ENCODE measurements at places on chromosomes 11 and 22. TPM values are rescaled to one million over a fixed set of nuclear protein-coding genes. Genes with fewer than 3 reads are reported as not detected.

Gene PPFIBP2
- total RNA-seq, result 11.0 TPM

Gene FEN1
- 75.8 TPM for total RNA-seq

Gene BACE1
- 0.89 TPM for total RNA-seq

Gene LRRC75B
- total RNA-seq, result 2.3 TPM

GRCh38 chr22:46663001-46663400 is 42.8 kb downstream of the GRAMD4 start:
- H3K4me1 ChIP-seq, result peaks cover 6% of the 10 kb centered on the region
- no peaks in the 10 kb centered on the region for H3K36me3 ChIP-seq
- no peak overlapping the region for H3K4me3 ChIP-seq
- H3K27me3 ChIP-seq, result no peaks in the 10 kb centered on the region

- DNase-seq, result no peak
- peaks cover 4% of the 10 kb centered on the region for H3K4me1 ChIP-seq
- H3K4me3 ChIP-seq, result no peak overlapping the region
- no peak overlapping the region for H3K27ac ChIP-seq
- H3K27me3 ChIP-seq, result no peaks in the 10 kb centered on the region
Observed at GRCh38 chr22:41334215-41334614, 32.9 kb downstream of the ZC3H7B start.

- no peak overlapping the region for H3K27ac ChIP-seq
- H3K4me1 ChIP-seq, result no peaks in the 10 kb centered on the region
- peaks cover 9% of the 10 kb centered on the region for H3K27me3 ChIP-seq
- no peaks in the 10 kb centered on the region for H3K36me3 ChIP-seq
- no peak overlapping the region for H3K4me3 ChIP-seq
Observed at GRCh38 chr11:110958216-110958615, 246.0 kb upstream of the ARHGAP20 start.

DNA sequence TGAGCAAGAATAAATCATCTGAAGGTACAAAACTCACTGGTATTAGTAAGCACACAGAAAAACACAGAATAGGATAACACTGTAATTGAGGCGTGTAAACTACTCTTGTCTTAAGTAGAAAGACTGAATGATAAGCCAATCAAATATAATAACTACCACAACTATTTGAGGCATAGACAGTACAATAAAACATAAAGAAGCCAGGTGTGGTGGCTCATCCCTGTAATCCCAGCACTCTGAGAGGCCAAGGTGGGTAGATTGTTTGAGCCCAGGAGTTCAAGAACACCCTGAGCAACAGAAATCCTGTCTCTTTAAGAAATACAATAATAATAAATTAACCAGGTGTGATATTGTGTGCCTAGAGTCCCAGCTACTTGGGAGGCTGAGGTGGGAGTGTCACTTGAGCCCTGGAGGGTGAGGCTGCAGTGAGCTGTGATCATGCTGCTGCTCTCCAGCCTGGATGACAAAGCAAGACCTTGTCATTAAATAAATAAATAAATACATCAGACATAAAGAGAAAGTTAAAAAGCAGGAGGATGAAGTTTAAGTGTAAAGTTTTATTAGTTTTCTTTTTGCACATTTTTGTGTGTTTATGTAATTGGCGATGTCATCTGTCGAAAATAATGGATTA is 390.6 kb downstream of the DYNC2H1 start:
- peaks cover 17% of the 10 kb centered on the region for H3K36me3 ChIP-seq
- H3K27ac ChIP-seq, result no peak overlapping the region
- H3K4me3 ChIP-seq, result no peak overlapping the region
- no peak for DNase-seq
- H3K27me3 ChIP-seq, result no peaks in the 10 kb centered on the region
- H3K4me1 ChIP-seq, result peaks cover 5% of the 10 kb centered on the region

DNA sequence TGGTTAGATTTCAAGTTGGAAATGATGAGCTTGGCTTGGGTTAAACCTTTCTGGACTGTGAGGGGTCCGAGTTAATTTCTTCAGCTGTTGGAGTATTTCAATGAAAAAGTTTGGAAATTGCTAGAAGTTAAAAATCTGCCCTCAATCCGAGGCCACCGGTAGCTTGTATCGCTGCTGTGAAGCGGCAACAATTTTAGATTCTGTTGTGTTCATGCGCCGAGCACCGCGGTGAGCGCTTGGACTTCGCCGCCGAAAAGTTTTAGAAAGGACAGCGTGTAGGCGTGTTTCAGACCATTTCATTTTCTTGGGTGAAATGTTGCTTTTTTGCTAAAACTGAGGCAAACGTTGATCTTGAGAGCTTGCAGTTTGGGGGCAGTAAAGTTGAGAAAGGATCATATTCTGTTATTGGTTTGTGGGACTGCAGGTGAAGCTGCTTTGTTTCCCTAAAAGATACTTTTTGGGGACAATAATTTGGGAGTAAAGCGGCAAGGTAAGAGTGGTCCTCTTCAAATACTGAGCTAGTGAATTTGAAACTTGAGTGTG is 928 bp downstream of the FBXO7 start:
- peaks cover 10% of the 10 kb centered on the region for H3K36me3 ChIP-seq
- DNase-seq, result no peak
- H3K27ac ChIP-seq, result no peak overlapping the region
- peaks cover 27% of the 10 kb centered on the region for H3K4me1 ChIP-seq
- peak overlapping the region; percentile 97 for H3K4me3 ChIP-seq
- no peaks in the 10 kb centered on the region for H3K27me3 ChIP-seq

GRCh38 chr11:125842321-125842948 is 9.3 kb downstream of the PATE4 start:
- no peak overlapping the region for H3K27ac ChIP-seq
- H3K4me1 ChIP-seq, result no peaks in the 10 kb centered on the region
- no peak for DNase-seq
- peaks cover 25% of the 10 kb centered on the region for H3K36me3 ChIP-seq
- peaks cover 12% of the 10 kb centered on the region for H3K27me3 ChIP-seq

- H3K36me3 ChIP-seq, result no peaks in the 10 kb centered on the region
- H3K27ac ChIP-seq, result no peak overlapping the region
- H3K4me3 ChIP-seq, result no peak overlapping the region
- DNase-seq, result no peak
Observed at GRCh38 chr22:43886231-43886630, 5.6 kb downstream of the PNPLA5 start.

GRCh38 chr22:44730022-44730393 is 22.4 kb upstream of the ARHGAP8 start:
- no peak overlapping the region for H3K27ac ChIP-seq
- H3K4me1 ChIP-seq, result peaks cover 16% of the 10 kb centered on the region
- H3K36me3 ChIP-seq, result no peaks in the 10 kb centered on the region
- no peak overlapping the region for H3K4me3 ChIP-seq
- no peak for DNase-seq

DNA sequence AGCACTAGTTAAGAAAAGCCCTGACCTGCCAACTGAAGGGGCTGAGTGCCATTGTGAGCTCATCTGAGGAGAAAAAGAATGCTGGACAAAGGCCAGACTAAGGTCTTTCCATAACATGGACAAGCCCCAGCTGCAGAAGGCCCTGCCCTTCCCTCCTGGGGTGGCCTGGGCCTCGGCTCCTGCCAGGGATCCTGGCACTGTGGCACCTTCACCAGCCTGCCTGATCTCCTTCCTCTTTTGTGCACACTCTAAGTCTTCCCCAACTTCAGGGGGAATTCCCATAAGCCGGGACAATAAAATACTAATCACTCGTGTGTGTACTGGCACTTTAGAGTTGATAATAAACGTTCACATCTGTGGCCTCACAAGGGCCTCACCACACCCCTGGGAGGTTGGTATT is 9.9 kb downstream of the TMPRSS13 start:
- no peak overlapping the region for H3K4me3 ChIP-seq
- H3K36me3 ChIP-seq, result no peaks in the 10 kb centered on the region
- no peak for DNase-seq
- H3K27me3 ChIP-seq, result no peaks in the 10 kb centered on the region
- no peak overlapping the region for H3K27ac ChIP-seq

GRCh38 chr22:40633036-40633435 is 3.5 kb downstream of the MRTFA start:
- H3K27ac ChIP-seq, result no peak overlapping the region
- H3K36me3 ChIP-seq, result no peaks in the 10 kb centered on the region
- DNase-seq, result no peak
- peaks cover 35% of the 10 kb centered on the region for H3K4me1 ChIP-seq
- H3K27me3 ChIP-seq, result no peaks in the 10 kb centered on the region
- no peak overlapping the region for H3K4me3 ChIP-seq

DNA sequence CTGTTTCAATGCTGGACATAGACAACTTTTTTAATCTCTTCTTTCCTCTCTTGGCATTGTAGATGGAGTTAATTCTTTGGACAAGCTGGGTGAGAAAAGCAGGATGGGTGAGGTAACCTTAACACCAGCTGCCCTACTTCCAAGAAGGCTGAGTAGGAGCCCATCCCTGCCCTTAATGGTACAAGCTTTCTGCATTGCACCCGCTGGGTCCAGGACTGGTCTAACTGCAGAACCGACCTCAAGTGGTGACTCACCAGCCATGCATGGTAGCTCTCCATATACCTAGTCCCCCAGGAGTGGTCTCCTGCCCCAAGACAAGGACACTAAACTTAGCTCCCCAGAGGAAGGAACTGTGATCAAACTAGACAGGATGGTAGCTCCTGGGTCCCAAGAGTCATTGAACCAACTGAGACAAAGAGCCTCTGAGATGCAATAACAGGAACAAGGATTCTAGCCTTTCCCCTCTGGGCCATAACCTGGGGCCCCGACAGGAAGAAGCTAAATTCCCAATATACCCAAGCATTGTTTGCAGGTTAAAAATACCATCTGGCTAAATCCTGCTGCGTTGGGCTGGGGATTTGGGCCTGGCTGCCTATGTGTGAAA is 32.1 kb downstream of the RPL27A start:
- no peak overlapping the region for H3K4me3 ChIP-seq
- no peaks in the 10 kb centered on the region for H3K36me3 ChIP-seq
- no peak overlapping the region for H3K27ac ChIP-seq
- DNase-seq, result no peak
- no peaks in the 10 kb centered on the region for H3K4me1 ChIP-seq

- H3K27me3 ChIP-seq, result peaks cover 62% of the 10 kb centered on the region
- DNase-seq, result no peak
- H3K27ac ChIP-seq, result no peak overlapping the region
- no peaks in the 10 kb centered on the region for H3K36me3 ChIP-seq
- H3K4me3 ChIP-seq, result no peak overlapping the region
Observed at GRCh38 chr11:112566124-112566523, 305.5 kb upstream of the PLET1 start.

DNA sequence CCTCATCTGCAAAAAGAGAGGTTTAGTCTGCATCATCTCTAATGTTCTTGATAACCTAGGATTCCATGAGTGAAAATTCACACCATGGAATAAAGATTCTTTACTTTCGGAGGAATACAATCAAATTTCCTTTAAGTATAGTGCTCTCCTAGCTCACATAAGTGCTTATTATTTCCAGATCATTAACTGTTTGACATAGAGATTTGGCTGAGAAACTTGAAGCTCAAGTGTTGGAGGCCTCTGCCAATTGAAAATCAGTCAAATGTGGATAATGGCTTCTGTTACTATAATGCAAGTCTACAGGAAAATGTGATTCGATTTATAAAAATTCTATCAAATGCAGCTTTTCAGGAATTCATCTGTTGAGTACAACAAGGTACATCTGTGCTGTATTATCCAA is 144.6 kb downstream of the KIF18A start:
- no peak overlapping the region for H3K4me3 ChIP-seq
- H3K27me3 ChIP-seq, result no peaks in the 10 kb centered on the region
- H3K27ac ChIP-seq, result no peak overlapping the region
